Activated T-helper 17 cell treated with anti-CD3 and anti-CD28 coated beads, Interleukin-2, amount 50 U/mL, for 72 hours (primary cell): ENCODE measurements at places on chromosomes 13 and 19. TPM values are rescaled to one million over a fixed set of nuclear protein-coding genes. Genes with fewer than 3 reads are reported as not detected.

Gene ZNF586
- 21.0 TPM for total RNA-seq

Gene DLEU7
- not detected for total RNA-seq

Gene INAFM1
- 21.6 TPM for total RNA-seq

Gene HIF3A
- not detected for total RNA-seq

Gene LILRB5
- total RNA-seq = not detected

Gene N4BP2L1
- 62.0 TPM for total RNA-seq

Gene TMIGD2
- total RNA-seq = 2.5 TPM

GRCh38 chr13:114064450-114065140, 67.8 kb downstream of the RASA3 start:
- peaks cover 47% of the 10 kb centered on the region for H3K4me1 ChIP-seq
- H3K36me3 ChIP-seq = peaks cover 58% of the 10 kb centered on the region
- peak overlapping the region; percentile 90 for H3K4me3 ChIP-seq
- peak overlapping the region; percentile 97 for H3K27ac ChIP-seq
- no peaks in the 10 kb centered on the region for H3K27me3 ChIP-seq
- no peak for ATAC-seq

DNA sequence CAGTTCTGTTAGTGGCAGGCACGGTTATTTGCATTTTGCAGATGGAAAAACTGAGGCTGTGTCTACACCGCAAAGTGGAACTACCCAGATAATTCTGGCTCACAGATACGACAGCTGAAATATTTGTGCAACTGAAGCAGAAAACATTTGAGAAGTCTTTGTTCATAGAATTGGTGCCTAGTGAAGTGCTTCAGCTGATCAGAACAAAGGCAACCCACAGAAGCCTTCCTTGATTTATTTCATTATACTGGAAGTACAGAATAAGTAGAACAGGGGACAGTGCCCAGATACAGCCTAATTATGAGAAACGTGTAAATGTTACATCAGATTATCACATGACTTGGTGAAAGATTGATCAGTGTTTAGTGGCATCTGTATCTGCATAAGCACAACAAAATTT, 73.4 kb upstream of the RAP2A start:
- H3K27ac ChIP-seq = no peak overlapping the region
- no peak for ATAC-seq
- H3K4me1 ChIP-seq = peaks cover 5% of the 10 kb centered on the region
- H3K4me3 ChIP-seq = no peak overlapping the region
- H3K36me3 ChIP-seq = peaks cover 78% of the 10 kb centered on the region
- H3K27me3 ChIP-seq = no peaks in the 10 kb centered on the region

GRCh38 chr13:27926644-27927434, 7.0 kb downstream of the PDX1 start:
- H3K4me1 ChIP-seq = no peaks in the 10 kb centered on the region
- peak overlapping the region; percentile 35 for H3K4me3 ChIP-seq
- H3K27me3 ChIP-seq = peaks cover 74% of the 10 kb centered on the region
- H3K36me3 ChIP-seq = no peaks in the 10 kb centered on the region

DNA sequence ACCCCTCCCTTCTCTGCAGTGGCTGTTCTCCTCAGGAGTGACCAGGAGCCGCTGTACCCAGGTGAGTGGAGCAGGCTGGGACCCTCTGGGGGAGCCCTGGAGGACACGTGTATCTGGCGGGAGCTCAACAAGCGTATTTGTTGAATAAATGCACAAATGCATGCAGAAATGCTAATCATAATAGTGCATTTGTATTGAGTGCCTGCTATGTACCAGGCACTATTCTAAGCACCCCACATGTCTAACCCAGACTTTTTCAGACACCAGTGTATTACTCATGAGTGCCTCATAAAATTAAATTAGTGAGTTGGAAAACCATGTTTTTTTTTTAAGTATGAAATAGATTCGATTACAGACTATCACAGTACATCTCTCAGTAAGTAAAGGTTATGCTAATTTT, 7.9 kb downstream of the HPN start:
- H3K4me1 ChIP-seq = peaks cover 15% of the 10 kb centered on the region
- no peak overlapping the region for H3K27ac ChIP-seq
- no peak for ATAC-seq
- no peak overlapping the region for H3K4me3 ChIP-seq
- no peaks in the 10 kb centered on the region for H3K36me3 ChIP-seq

GRCh38 chr19:18119717-18120105, 22.1 kb downstream of the MAST3 start:
- peak; percentile 38 for ATAC-seq
- H3K36me3 ChIP-seq = peaks cover 72% of the 10 kb centered on the region
- no peaks in the 10 kb centered on the region for H3K27me3 ChIP-seq
- peak overlapping the region; percentile 94 for H3K27ac ChIP-seq
- H3K4me3 ChIP-seq = peak overlapping the region; percentile 90
- H3K4me1 ChIP-seq = peaks cover 22% of the 10 kb centered on the region

GRCh38 chr13:34931572-34931971, 10.5 kb upstream of the NBEA start:
- H3K27ac ChIP-seq = no peak overlapping the region
- peaks cover 15% of the 10 kb centered on the region for H3K27me3 ChIP-seq
- no peak for ATAC-seq
- H3K36me3 ChIP-seq = no peaks in the 10 kb centered on the region
- no peak overlapping the region for H3K4me3 ChIP-seq
- no peaks in the 10 kb centered on the region for H3K4me1 ChIP-seq

GRCh38 chr19:29372921-29373797, 152.6 kb upstream of the VSTM2B start:
- no peak overlapping the region for H3K4me3 ChIP-seq
- no peak for ATAC-seq
- no peaks in the 10 kb centered on the region for H3K4me1 ChIP-seq
- peaks cover 29% of the 10 kb centered on the region for H3K27me3 ChIP-seq
- no peaks in the 10 kb centered on the region for H3K36me3 ChIP-seq
- H3K27ac ChIP-seq = no peak overlapping the region

GRCh38 chr13:58476206-58476918, 844.8 kb downstream of the PCDH17 start:
- no peaks in the 10 kb centered on the region for H3K27me3 ChIP-seq
- no peak overlapping the region for H3K27ac ChIP-seq
- ATAC-seq = no peak
- no peaks in the 10 kb centered on the region for H3K4me1 ChIP-seq
- no peaks in the 10 kb centered on the region for H3K36me3 ChIP-seq

GRCh38 chr13:39612023-39612637, 9.1 kb upstream of the LHFPL6 start:
- no peaks in the 10 kb centered on the region for H3K36me3 ChIP-seq
- ATAC-seq = peak; percentile 38
- peaks cover 9% of the 10 kb centered on the region for H3K27me3 ChIP-seq

DNA sequence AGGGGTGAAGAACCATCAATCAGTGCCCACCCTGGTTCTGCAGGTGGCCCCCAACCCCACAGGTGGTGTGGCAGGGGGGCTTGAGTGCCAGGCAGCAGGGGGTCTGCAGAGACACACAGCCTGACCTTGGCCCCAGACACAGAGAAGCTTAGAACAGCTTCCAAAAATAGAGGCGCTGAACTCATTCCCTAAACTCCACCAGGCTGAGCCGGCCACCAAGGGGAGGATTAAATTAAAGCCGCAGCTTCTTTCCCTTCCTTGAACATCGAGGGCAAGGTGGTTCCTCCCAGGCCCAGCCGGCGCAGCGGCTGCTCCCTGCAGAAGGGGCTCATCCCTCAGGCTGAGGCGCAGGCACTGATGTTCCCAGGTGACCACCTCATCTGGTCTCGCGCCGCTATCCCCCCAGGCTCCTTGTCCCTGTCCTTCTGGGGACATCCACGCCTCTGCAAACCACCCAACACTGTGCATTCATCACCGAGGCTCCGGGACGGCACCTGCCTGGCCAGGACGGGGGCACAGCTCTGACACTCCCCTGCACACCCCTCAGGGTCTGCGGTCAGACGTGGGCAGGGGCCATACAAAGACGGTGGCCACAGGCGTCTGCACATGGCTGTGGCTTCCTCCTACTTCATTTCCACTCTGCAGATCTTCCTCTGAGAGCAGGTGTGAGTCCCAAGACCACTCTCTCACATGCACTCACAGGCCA, 30.9 kb downstream of the LAMP1 start:
- H3K36me3 ChIP-seq = peaks cover 17% of the 10 kb centered on the region
- H3K27me3 ChIP-seq = no peaks in the 10 kb centered on the region
- no peaks in the 10 kb centered on the region for H3K4me1 ChIP-seq
- no peak overlapping the region for H3K27ac ChIP-seq
- no peak overlapping the region for H3K4me3 ChIP-seq
- ATAC-seq = no peak

DNA sequence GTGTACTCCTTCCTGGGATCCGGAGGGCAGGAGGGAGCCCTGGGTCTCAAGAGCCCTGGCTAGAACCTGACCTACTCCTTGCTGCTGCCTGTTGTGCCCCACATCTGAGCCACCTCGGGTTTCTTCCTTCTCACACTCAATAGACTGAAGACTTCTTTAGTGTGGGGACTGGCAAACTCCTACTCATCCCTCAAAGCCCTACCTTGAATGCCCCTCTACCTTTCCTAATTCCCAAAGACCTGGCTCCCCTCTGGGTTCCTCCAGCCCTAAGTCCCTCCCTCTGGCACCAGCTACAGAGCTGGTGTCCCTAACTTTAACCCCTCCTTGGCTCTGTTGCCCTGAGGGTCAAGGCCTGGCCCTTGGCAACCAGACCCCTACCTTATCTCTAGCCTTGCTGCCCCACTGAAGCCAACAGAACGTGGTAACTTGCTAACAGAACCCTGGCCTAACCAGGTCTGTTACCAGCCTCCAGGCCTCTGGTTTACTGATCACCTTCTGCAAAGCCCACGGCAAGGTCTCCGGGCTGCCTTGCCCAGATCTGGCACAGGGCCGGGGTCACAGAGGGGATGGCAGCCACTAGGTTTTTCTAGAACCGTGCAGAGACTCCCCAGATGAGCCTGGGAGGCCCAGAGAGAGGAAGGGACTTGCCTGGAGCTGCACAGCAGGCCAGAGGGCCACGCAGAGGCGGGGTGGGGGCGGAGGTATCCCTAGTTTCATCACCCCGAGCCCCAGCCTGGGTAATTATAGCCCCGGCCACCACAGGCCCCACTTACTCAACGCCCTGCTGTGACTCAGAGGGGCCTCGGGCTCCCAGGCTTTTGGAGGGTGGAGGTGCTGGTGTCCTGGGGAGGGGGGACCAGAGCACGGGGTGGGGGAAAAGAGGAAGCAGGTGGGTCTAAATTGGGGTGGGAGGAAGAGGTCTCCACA, 15.3 kb downstream of the ZBTB7A start:
- H3K4me3 ChIP-seq = peak overlapping the region; percentile 50
- H3K4me1 ChIP-seq = peaks cover 28% of the 10 kb centered on the region
- peak; percentile 92 for ATAC-seq
- H3K36me3 ChIP-seq = peaks cover 87% of the 10 kb centered on the region

DNA sequence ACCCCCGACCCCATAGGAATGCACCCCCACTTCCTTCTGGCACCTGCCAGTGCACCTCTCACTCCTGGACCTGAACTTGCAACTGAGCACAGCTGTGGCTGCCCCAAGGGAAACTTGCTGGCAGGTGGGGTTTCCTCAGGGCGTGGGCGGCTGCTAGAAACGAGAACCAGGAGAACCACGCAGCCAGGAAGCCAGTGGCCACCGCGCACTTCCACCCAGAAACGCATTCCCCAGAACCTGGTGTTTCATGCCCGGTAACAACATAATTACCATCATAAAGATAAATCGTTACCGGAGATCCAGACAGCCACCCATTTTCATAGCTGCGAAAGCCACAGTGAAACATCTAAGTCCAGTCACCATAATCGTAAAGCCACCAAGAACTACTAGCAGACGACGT, 75.2 kb upstream of the C13orf46 start:
- H3K27ac ChIP-seq = peak overlapping the region; percentile 85
- peaks cover 38% of the 10 kb centered on the region for H3K4me1 ChIP-seq
- H3K36me3 ChIP-seq = peaks cover 56% of the 10 kb centered on the region
- no peaks in the 10 kb centered on the region for H3K27me3 ChIP-seq
- ATAC-seq = peak; percentile 83

GRCh38 chr19:18110609-18111232, 13.1 kb downstream of the MAST3 start:
- H3K36me3 ChIP-seq = peaks cover 79% of the 10 kb centered on the region
- no peaks in the 10 kb centered on the region for H3K27me3 ChIP-seq
- H3K4me1 ChIP-seq = peaks cover 7% of the 10 kb centered on the region
- H3K27ac ChIP-seq = no peak overlapping the region
- peak overlapping the region; percentile 67 for H3K4me3 ChIP-seq

- no peaks in the 10 kb centered on the region for H3K27me3 ChIP-seq
- H3K4me3 ChIP-seq = no peak overlapping the region
- H3K27ac ChIP-seq = no peak overlapping the region
- H3K36me3 ChIP-seq = no peaks in the 10 kb centered on the region
- H3K4me1 ChIP-seq = peaks cover 19% of the 10 kb centered on the region
Observed at GRCh38 chr13:77386880-77387606, 60.1 kb upstream of the MYCBP2 start.

- no peaks in the 10 kb centered on the region for H3K27me3 ChIP-seq
- no peak overlapping the region for H3K4me3 ChIP-seq
- H3K36me3 ChIP-seq = no peaks in the 10 kb centered on the region
Observed at GRCh38 chr13:73616861-73617260, 517.3 kb downstream of the KLF12 start.

DNA sequence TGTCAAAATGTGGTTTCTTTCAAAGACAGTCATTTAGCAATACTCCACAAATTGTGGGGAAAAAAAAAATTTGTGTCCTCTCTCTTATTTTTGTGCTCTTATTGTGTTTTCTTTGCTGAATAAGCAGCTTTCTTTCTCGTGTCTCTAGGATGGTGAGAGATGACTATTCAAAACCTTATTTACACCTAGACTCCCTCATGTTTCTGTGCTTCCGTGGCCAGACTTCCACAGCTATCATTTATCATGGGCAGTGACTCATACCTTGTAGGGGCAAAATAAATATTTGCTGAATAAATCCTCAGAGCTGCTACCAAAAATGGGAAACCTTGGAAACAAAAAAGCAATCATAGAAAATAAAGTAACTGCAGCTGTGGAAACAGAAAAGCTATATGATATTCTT, 204.9 kb upstream of the MIR17HG start:
- no peaks in the 10 kb centered on the region for H3K4me1 ChIP-seq
- H3K36me3 ChIP-seq = no peaks in the 10 kb centered on the region
- H3K4me3 ChIP-seq = no peak overlapping the region
- peaks cover 6% of the 10 kb centered on the region for H3K27me3 ChIP-seq

GRCh38 chr19:40976134-40976533, 14.9 kb upstream of the CYP2B6 start:
- H3K4me1 ChIP-seq = no peaks in the 10 kb centered on the region
- H3K36me3 ChIP-seq = no peaks in the 10 kb centered on the region
- H3K4me3 ChIP-seq = no peak overlapping the region

- H3K27ac ChIP-seq = no peak overlapping the region
- ATAC-seq = no peak
- H3K4me1 ChIP-seq = peaks cover 13% of the 10 kb centered on the region
- no peak overlapping the region for H3K4me3 ChIP-seq
- H3K27me3 ChIP-seq = peaks cover 40% of the 10 kb centered on the region
Observed at GRCh38 chr19:5342573-5343201, 2.1 kb upstream of the PTPRS start.

- peak; percentile 90 for ATAC-seq
- H3K4me3 ChIP-seq = peak within 1 kb of the TSS; percentile 90
- H3K4me1 ChIP-seq = peaks cover 17% of the 10 kb centered on the region
- peak within 1 kb of the TSS; percentile 91 for H3K27ac ChIP-seq
Observed at GRCh38 chr19:32345261-32346207, at the start of gene ZNF507. Gene ZNF507 (plus strand): TSS chr19:32345610. CDS start chr19:32352831, 7,221 bp downstream.

GRCh38 chr19:2164020-2164998, 576 bp downstream of the DOT1L start:
- peak overlapping the region; percentile 94 for H3K4me3 ChIP-seq
- ATAC-seq = peak; percentile 27
- H3K27me3 ChIP-seq = no peaks in the 10 kb centered on the region
- peaks cover 48% of the 10 kb centered on the region for H3K36me3 ChIP-seq
- peaks cover 15% of the 10 kb centered on the region for H3K4me1 ChIP-seq
- peak overlapping the region; percentile 95 for H3K27ac ChIP-seq
